ENCODE measurements at places on chromosomes 4 and X.

GRCh38 chr4:183885205-183885720 is 19.8 kb upstream of the STOX2 start:
- no peak for DNase-seq

- no peak for DNase-seq
These were observed 401.8 kb downstream of the PABPC4L start for GRCh38 chr4:133799717-133800315.

DNA sequence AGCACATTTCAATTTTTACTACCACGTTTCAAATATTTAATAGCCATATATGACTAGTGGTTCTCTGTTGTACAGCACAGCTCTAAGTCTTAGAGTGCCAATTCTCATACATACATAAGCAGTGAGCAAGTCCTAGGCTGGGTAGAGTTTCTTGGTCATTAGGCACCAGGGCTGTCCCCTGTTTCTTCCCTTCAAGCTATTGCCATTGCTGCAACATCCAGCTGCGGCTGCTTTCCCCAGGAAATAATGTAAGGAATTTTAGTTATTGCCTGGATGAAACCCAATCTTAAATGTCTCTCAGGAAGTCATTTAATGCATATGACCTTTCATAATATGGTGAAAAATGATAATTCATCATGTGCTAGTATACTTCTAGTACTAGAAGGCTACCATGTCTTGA is 74.1 kb upstream of the PPP3CA start:
- no peak for DNase-seq

DNA sequence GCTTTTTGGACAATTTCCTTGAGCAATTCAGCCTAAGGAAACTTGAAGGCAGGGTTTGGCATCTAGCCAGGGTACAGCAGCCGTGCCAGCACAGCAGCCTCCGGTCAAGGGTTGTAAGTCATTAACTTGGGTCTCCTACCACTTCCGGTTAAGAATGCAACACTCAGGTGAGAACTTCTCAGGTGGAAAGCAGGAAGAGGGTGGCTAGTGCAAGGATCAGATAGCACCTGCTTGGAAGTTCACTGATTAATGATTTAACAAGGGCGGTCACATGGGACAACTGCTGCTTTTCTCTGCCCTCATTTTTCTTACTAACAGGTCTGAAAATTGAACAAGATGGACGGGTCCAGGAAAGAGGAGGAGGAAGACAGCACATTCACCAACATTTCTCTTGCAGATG is 30.1 kb upstream of the SCOC start:
- DNase-seq, result no peak

GRCh38 chr4:152248347-152248746 is 287.5 kb downstream of the FBXW7 start:
- no peak for DNase-seq

DNA sequence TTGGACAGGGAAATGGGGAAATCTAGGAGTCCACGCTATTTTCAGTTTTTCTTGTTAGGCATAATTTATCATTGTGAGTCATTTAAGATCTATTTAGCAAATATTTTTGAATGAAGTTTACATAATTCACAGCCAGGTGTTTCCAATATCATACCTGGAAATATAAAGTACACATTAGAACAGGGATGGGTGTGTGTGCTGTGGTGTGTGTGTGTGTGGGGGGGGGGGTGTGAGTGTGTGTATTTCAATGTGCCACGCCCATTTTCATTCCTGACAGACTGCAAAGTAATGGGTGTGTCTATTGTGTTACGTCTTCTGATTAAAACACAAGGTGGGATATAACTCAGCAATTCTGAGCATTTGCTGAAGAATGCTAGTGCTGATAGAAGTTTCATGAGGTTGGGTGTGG is 33.2 kb downstream of the ARHGAP10 start:
- DNase-seq, result no peak

DNA sequence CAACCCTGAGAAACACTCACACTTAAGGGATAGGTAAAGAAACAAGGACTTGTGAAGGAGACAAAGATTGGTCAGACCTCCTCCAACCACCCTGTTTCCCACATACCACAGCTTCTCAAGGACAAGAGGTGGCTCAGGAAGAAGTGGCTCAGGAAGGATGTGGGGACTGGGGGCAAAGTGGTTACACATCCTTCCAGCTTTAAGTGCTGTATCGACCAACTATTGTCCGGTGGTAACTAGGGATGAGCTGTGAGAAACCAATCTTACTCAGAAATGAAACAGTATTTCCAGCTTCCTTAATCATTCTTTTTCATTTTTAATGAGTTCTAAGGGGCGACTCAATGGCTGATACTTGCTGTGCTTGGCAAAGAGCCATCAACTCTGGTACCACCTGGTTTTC is 8.5 kb upstream of the LHFPL1 start:
- no peak for DNase-seq

Data from endodermal cell (in vitro differentiated cells).